ENCODE measurements at places on chromosomes 5 and 9.

DNA sequence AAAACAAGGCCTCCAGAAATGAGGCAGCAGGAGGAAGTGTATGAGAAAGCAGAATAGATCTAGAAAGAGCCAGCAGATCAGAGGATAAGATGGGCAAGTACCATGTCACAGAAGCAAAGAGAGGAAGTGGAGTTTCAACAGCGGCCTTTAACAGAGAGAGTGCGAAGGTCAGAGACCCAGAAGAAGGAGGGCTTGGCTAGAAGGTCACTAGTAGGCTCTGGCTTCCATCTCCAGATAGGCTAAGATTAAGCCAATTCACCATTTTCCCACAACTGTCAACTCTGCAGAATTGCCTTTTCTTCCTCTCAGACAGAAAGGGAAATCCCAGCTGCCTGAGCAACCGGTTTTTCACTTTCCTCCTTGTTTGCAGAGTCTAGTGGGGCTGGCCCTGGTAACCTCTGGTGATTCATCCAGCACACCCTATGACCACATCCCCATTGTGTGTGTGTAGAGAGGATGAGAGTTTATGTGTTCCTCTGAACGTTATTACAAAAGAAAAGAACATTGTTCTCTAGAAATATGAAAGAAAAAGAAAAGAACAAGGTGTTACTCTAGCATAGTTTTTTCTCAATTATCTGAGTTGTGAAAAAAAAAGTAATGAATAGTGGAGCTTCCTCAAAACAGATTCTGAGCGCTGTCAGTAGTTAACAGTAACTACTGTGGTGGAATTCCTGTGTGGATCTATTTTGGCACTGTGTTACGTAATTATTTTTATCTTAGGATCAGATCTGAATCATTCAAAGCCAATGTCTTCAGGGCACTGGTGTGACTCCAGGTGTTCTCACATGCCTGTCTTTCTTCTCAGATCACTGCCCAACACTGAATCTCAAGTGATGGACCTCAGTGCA, 220.4 kb downstream of the ARRDC3 start:
- DNase-seq = peak; percentile 18

- DNase-seq = no peak
Observed at GRCh38 chr5:64690417-64691151, at the start of gene SHISAL2B. Gene SHISAL2B, plus strand, starts transcription at chr5:64690503. Its CDS starts 121 bp downstream, at chr5:64690624.

DNA sequence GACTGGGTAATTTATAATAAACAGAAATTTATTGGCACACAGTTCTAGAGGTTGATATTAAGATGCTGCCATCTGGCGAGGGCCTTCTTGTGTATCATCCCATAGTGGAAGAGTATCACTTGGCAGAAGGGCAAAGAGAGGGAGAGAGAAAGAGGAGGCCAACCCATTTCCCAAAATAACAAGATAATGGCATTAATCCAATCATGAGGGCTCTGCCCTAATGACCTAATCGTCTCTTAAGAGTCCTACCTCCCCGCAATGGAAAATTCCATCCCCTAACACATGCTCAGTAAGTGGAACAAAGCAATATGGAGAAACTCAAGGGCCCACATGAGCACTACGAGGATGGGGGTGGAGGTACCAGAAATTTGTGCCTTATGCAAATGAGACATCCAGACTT, 17.6 kb upstream of the VDAC1 start:
- no peak for DNase-seq

DNA sequence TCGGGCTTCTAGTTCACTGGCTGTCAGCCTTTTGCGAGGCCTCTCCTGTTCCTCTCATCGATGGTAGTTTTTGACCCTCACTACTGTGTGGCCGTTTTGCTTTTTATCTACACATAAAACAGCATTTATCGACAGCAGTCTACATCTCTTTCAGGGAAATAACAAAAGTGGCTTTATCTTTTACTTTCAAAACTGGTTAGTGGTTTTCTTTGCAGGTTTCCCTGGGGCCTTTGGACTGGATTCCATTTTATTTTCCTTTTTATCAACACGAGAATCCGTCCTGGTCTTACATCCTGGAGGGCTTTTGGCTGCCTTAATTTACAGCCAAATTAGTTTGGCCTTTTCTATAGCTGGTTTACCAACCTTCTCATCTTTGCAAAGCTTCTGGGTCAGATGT, 793 bp upstream of the PKD2L2 start:
- DNase-seq = no peak

GRCh38 chr5:17217493-17218352, at the start of gene BASP1:
Gene BASP1, plus strand, starts transcription at chr5:17217631. Its CDS starts 57,586 bp downstream, at chr5:17275217.
- no peak for DNase-seq

GRCh38 chr5:115372146-115372545, 75.7 kb upstream of the CCDC112 start:
- no peak for DNase-seq

GRCh38 chr5:110371725-110372041, 354.8 kb downstream of the TMEM232 start:
- no peak for DNase-seq

GRCh38 chr9:82188817-82189216, 200.2 kb downstream of the SPATA31D1 start:
- DNase-seq = no peak
